ENCODE measurements at places on chromosomes 5 and 9.

- DNase-seq, result no peak
These were observed 2.6 kb upstream of the GABRB2 start for GRCh38 chr5:161549106-161549505.

- no peak for DNase-seq
These were observed 1.4 kb downstream of the RGS7BP start for GRCh38 chr5:64507264-64507605.

DNA sequence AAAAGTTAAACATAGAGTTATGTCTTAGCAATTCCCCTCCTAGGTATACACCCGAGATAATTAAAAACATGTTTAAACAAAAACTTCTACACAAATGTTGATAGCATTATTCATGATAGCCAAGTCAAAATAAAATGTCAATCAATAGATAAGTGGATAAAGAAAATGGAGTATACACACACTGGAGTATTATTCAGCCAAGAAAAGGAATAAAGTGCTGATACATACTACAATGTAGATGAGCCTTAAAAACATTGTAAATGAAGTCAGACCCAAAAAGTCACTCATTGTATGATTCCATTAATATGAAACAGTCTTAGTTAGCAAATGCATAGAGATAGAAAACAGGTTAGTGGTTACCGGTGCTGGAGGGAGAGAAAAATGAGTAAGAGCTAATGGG is 34.3 kb upstream of the SHB start:
- no peak for DNase-seq

DNA sequence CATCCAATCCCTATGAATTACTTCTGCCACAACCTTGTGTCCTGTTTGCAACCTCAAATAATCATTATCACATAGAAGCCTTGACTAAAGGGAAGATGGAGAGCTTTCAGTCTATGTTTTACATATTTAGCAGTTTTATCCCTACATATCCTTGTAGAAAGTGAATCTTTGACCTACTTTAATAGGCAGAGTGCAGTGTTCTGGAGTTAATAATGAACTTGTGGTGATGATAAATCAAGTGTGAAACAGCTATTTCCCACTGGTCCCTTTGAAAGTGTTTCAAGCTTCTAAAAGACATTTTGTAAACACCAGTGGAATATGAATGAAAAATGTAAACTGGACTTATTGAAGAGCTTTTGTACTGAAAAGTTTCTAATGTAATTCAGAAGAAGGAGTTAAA is 406.7 kb downstream of the GABRG2 start:
- no peak for DNase-seq

DNA sequence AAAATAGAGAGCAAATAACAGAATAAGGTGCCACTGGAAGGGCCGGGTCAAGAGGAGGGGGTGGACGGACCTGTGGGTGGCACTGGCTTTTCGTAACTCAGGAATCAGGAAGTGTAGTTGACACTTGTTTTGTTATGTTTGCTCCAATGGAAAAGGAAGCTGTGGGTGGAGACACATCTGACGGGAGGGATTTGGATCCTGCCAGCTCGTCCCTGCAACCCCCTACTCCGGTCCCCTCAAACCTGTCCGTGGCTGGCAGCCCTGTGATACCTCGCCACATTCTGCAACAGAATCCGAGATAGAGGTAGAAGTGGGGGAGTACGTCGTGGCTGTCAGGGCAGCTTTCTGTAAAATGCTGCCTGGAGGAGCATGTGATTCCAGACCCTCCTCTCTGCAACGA is 104.2 kb upstream of the IER5L start:
- peak; percentile 61 for DNase-seq
